ENCODE measurements at places on chromosomes 3 and 15. TPM values are rescaled to one million over a fixed set of nuclear protein-coding genes. Genes with fewer than 3 reads are reported as not detected.

Gene ACOX2
- total RNA-seq = 22.9 TPM

Gene DHX30
- 85.6 TPM for total RNA-seq

Gene MTHFS
- total RNA-seq = 5.0 TPM

Gene HTR3E
- total RNA-seq = not detected

Gene B3GALNT1
- 21.2 TPM for total RNA-seq

Gene CPA3
- total RNA-seq = not detected

Gene PGBD4
- 3.9 TPM for total RNA-seq

Gene RASGRP1
- 5.1 TPM for total RNA-seq

Gene SNTN
- total RNA-seq = not detected
